ENCODE measurements at places on chromosomes 7 and 10.

DNA sequence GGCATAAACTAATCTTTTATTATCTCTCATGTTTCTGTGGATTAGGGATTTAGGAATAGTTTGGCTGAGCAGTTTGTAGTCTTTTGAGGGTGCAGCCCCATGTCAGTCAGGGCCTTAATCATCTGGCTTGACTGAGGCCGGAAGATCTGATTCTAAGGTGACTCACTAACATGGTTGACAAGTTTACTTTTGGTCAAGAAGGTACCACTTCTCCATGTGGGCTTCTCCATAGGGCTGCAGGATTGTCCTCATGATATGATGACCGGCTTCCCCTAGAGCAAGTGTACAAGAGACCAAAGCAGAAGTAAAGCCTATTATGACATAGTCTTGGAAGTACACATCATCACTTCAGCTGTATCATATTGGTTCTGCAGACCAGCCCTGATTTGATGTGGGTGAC, 45.9 kb upstream of the OIT3 start:
- no peak for DNase-seq

DNA sequence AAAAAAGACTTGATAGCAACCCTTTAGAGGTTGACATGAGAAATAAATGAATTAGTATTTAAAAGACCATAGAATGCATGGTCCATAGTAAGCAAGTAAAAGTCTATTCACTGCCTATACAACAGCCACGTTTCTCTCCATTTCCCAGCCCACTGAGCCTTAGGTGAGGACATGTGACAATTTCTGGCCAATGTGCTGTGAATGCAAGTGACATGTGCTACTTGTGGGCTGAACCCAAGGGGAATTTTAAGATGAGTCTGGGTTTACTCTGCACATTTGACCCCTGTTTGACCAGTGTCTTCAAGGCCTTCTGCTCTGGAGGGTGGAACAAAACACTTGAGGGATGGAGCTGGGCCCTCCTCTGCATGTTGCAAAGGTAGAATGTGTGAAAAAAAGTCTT, 384.4 kb upstream of the KLF6 start:
- DNase-seq: no peak

DNA sequence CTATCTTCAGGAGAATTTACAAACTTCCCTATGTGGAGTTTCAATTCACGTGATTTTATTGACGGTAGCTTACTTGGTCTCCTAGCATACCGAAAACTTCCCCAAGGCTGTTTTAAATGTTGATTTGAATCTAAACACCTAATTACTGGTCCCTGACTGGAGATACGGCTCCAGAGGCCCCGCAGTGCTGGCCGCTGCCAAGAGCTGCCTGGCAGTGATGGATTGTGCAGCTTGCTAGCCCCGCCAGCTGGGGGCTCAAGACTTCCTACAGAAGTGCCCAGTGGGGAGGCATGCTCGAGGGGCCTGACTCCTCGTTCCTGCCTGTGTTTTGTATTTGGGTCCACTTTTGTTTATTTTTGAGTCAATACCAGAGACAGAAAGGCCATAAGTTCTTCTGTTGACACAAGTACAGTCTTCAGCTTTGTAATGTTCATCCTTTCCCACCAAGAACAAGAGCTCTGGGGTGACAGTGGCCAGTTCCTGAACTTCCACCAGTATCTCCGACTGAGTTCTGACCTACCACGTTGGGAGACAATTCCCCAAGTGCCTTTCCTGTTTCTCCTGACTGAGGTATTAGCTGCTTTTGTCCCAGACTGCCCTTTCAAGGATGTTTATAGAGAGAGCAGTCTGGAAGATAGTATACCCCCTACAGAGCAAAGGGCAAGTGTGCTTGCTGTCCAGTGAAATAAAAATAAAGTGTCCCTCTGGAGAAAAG, 80.7 kb upstream of the CXCL12 start:
- DNase-seq: no peak

GRCh38 chr10:13095094-13095493, 4.9 kb upstream of the OPTN start:
- no peak for DNase-seq

DNA sequence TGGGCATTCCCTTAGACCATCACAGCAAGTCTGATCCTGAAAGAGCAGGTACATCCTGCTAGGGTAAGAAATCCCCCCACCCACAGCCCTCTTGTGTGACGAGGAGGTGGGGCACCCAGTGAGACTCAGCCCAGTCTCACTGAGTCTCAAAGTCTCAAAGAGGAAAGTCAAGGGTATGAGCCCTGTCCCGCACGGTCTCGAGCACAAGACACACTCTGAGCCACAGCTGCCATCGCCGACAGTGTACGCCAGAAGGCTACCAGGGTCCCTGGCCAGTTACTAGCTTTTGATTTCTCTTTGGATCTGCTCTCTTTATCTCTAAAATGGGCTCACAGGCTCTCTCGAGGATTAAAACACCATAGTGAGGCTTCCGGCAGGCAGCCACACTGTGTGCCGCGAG, 190.2 kb downstream of the TNS3 start:
- DNase-seq: no peak

DNA sequence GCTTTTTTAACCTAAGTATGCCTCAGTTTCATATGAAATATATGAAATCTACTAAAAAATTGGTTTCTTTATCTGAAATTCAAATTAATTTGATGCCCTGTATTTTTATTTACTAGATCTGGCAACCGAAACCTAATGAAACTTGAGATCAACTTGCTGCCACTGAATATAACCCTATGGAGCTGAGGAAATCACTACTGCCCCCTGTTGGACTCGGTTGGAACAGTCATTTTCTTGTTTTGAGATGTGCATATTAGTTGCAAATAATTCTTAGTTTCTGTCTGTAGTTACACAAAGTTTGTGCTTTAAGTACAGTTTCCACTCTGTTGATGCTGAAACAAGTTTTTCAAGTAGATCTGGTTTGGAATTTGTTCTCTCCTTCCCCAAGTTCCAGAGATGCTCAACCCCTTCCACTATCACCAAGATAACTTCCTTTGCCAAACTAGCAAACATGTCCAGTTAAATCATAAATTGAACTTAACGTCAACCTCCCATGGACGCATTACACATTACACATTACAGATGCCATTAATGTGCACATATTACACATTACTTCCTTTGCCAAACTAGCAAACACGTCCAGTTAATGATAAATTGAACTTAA, 22.2 kb upstream of the EXOC4 start:
- peak; percentile 76 for DNase-seq

DNA sequence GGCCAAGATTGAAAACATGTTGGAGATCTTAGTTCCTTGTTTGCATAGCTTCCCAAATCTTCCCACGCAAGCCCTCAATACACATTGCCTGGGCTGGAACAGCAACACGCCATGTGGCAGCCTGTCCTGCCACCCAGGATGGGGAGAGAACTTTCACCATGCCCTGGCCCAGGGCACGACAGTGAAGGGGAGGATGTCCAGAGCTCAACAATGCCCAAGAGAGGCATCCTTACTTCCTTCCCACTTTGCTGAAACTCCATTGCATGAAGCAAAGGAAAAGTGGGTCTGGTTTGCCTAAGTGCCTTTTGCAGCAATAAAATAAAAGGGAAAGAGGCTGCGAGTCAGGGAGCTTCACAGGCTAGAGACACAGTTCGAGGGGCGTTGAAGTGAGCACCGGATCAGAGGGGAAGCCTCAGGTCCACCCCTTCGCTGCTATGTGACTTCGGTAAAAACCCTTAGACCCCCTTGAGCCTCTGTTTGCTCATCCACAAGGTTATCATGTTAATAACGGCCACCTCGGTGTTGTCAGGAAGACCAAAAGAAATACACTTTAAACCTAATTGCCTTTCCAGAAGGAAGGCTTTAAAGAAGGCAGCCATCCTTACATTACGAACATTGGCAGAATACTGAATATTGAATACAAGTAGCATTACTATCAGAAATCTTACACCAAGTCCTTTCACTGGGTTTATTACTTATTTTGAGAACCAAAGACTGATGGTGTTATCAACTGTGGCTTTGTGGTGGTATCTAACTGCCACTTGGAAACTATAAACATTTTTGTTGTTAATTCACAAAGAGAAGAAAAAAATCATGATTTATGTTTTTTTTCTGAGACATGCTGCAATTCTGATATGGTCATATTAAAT, 133.3 kb downstream of the ICA1 start:
- DNase-seq: peak; percentile 13

- DNase-seq: peak; percentile 76
These were observed at the start of gene IFIT2 for GRCh38 chr10:89301721-89302445. IFIT2 (plus strand) TSS chr10:89302046; CDS start chr10:89302124, 78 bp downstream.

- no peak for DNase-seq
These were observed 2.3 kb downstream of the MDFIC start for GRCh38 chr7:114924038-114924712.

DNA sequence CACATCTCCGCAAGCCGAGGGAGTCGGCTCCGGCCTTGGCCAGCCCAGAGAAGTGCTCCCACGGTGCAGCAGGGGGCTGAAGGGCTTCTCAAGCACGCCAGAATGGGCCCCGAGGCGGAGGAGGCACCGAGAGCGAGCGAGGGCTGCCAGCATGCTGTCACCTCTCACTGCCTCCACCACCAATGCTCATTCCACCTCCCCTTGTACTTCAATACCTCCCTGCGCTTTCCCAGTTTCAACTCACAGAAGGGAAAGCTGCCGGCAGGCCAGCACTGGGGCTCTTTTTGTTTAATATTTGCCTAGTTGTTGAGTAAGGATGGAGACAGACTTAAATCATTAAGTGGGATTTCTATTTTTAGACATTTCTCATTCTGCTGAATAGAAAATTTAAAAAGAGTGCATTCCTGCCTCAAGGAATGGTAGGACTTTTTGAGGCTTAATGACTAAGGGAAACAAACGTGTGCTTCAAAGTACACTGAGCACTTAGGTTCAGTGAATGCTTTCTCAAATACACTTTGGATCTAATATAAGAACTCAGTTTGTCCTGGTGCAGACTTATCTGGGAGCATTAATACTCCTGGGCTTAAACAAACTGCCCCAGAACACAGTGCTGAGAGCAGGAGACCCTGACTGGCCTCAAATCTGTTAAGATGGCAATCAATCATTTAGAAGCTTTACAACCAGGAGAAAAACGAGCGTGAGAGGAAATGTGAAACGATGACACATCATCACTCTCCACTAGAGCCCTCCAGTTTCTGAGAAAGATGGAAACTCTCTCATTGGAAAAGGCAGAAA, 131.2 kb downstream of the RALA start:
- DNase-seq: no peak

GRCh38 chr10:79093658-79094411, 25.1 kb downstream of the ZMIZ1 start:
- DNase-seq: peak; percentile 60

DNA sequence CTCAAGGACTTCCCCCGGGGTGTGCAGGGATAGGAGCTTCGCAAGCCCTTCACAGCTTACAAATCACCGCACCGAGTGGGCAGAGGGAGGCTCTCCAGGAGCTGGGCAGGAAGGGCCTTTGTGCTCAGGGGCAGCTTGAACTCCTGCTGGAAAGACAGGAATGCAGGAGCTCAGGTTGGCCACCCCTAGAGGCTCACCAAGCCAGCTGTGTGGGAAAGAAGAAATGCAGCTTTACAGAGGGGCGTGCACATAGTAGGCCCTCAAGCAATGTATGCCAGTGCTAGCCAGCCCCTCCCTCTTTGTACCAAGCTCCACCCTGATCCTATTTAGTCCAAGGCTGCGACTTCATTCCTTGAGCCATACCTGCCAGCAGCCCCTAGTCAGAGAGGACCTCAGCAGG, 26.1 kb downstream of the STRA8 start:
- no peak for DNase-seq

- DNase-seq: peak; percentile 98
These were observed 145.4 kb downstream of the LRRC4 start for GRCh38 chr7:127885843-127886242.

DNA sequence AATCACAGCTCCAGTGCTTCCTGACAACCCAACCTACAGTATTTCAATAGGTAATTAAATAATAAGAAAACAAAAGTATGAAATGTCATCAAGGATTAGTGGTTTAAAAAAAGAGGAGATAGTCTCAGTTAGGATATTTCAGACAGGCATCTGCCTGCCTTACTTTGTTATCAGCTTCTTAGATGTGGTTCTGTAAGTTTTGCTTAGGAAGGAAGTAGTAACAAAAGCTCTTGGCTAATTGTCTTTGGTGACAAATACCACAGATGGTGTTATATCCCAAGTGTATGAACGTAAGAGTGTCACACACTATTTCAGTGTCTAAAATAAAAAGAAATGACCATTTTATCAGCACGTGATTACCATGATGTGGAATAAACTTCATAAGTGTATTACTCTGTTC, 9.8 kb upstream of the ACTA2 start:
- no peak for DNase-seq

DNA sequence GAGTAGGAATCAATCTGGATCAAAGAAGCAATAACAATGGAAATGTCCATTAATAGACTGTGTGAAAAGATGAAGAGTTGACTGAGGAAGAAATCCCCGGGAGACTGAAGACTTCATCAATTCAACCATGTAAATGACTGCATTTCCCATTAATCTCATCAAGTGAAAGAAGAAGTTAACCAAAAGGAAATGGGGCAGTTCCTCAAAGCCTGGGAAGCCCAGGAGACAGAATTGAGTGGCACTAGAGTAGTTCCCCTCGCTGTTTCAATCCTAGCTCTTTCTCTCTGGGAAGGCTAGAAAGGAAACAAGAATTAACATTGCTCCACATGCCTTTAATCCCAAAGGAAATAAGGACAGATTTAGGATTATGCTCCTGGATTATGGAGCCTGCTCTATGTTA, 4.8 kb upstream of the OR6V1 start:
- no peak for DNase-seq

DNA sequence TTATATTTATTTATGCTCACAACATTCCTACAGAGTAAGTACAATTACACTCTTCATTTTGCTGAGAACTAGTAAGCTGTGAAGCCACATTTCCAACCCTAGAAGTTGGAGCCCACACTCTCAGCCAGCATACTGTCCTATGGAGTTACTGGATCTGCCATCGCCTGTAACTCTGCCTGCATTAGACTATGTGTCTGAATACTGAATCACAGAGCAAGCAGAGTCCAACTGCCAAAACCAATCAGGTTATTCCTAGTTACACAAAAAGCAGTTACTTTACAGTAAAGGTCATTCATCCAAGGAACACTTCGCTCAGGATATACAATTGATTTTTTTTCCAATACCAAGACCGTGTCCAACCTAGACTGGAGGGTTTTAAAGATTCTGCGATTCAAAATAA, 21.5 kb downstream of the CTAGE6 start:
- no peak for DNase-seq

DNA sequence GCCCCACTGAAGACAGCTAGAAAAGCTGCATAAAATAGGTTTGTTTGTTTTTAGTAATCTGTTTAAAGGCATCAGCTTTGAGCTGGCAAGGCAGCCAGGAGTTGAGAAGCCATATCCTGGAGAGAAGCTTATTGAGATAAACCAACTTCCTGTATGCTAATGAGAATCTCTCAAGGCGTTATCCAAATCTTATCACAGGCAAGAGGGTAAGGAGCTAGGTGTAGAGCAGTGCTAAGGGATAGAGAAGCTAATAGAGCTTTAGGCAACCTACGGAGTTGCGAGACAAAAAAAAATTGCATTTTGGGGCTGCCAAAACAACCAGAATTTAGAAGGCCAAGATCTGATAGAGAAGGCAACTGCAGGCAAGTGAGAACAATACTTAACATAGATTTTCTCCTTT, 641.6 kb downstream of the SH2D4B start:
- DNase-seq: no peak

GRCh38 chr10:82813856-82814255, 938.9 kb downstream of the NRG3 start:
- DNase-seq: no peak

Measured in erythroblast (primary cell).